ENCODE measurements at places on chromosomes 12 and 14.

- DNase-seq = no peak
Measured at GRCh38 chr12:125193376-125194152, 128.3 kb downstream of the AACS start.

DNA sequence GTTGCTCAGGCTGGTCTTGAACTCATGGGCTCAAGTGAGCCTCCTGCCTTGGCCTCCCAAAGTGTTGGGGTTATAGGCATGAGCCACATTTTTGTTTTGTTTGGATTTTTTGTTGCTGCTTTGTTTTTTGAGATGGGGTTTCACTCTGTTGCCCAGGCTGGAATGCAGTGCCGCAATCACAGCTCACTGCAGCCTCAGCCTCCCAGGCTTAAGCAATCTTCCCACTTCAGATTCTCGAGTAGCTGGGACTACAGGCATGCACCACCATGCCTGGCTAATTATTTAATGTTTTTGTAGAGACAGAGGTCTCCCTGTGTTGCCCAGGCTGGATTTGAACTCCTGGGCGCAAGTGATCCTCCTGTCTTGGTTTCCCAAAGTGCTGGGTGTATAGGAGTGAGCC lies 5.7 kb upstream of the PLEK2 start:
- DNase-seq = no peak

DNA sequence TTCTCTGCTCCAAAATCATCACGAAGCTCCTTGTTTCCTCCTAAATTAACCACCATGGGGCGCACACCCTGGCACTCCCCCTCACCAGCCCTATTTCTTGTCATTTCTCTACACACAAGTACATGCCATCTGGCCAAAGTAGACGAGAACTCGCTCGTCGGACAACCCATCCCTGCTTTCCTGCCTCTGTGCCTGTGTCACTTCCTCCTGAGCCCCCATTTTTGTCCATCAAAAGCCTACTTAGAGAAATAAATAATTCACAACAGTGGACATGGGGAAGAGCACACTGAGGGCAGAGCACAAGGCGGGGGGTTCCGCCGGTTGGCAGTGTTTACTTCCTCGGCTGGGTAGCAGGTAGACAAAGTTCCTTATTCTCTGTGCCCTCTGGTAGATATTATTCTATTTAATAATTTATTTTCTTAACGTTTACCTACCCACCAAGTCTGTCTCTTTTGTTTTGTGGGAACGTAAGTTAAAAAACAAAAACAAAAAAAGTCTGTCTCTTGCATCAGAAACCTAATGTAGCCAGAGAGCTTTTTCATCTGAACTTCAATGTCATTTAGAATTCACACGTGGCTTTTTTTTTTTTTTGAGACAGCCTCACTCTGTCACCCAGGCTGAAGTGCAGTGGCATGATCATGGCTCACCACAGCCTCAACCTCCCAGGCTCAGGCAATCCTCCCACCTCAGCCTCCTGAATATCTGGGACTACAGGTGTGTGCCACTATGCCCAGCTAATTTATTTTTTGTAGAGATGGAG lies 6.0 kb downstream of the VPS37B start:
- DNase-seq = peak; percentile 56

GRCh38 chr12:81086342-81086741 lies 8.5 kb downstream of the ACSS3 start:
- DNase-seq = no peak

DNA sequence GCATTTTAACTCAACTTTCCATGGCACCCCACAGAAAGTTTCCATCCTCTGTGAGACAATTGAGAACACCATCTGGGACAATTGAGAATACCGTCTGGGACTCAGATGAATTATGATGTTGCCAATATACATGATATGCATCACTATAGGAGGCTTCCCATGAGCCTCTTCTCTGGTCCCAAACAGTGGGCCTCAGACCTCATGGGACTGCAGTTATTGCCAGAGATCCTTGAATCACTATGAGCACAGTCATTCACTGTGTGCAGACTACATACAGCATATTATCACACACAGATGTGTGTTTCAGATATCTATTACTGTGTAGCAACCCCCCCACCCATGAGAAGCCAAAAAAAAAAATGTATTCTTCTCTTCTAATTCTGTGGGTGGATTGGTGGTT lies 134.4 kb downstream of the GXYLT1 start:
- DNase-seq = peak; percentile 6

DNA sequence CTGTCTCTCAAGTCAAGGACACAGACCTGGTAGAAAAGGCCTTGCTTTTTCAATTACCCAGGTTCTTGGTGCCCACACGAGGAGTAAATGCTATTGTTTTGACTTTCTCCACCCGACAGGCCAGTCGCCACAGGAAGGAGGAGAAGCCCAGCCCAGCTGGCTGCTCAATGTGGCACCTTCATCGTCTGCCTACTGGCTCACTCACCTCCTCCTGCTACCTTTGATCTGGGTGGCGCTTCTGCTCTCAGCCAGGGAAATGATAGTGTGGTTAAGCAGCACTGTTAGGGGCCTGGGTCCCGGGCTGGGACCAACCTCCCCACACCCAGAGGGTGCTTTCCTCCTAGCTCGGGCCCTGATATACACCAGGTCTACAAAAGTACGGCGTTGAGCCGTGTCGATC lies 75.0 kb upstream of the FZD10 start:
- no peak for DNase-seq

GRCh38 chr12:1769809-1770494 lies 50.4 kb upstream of the LRTM2 start:
- DNase-seq = no peak

DNA sequence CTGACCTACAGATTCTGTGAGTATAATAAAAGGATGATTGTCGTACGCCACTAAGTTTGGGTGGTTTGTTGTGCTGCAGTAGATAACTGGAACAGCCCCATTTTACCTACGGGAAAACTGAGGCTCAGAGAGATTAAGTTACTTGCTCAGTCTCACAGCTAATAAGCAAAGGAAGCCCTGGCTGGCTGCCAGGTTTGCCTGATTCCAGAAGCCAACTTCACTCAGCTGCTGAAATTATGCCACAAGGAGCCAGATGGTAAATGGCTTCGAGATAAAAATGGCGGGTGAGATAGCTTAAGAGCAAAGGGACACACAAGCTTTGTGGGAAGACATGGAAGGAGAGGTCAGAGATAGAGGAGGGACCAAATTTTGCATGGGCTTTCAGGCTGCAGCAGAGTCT lies 191.5 kb upstream of the NOS1 start:
- DNase-seq = no peak

- DNase-seq = no peak
Measured at GRCh38 chr14:100972118-100972897, 68.8 kb upstream of the RTL1 start.
